CD8-positive, alpha-beta memory T cell (primary cell): ENCODE measurements at places on chromosomes 2 and 18.

GRCh38 chr2:26018184-26019055 is 15.5 kb upstream of the RAB10 start:
- no peak for DNase-seq

- DNase-seq: no peak
Measured at GRCh38 chr2:121293450-121294325, 8.7 kb upstream of the TFCP2L1 start.

- no peak for DNase-seq
Measured at GRCh38 chr2:45072064-45072861, 63.0 kb upstream of the SIX2 start.

DNA sequence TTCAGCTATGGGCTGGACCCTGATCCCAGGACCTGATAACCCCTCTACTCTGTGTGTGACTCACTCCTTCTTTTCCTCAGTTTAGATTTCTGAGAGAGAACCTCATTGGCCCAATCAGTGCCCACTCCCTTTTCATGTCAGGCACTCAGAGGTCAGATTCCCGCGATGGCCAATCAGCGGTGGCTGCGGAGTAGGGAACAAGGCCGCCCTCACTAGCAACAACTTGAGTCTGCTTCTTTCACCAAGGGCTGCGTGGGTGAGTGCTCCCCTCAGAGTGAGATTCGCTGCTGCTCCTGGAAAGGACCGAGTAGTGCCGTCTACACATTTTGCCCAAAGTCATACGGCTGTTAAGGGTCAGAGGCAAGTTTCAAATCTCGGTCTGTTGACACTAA is 34.7 kb downstream of the NPPC start:
- DNase-seq: no peak

- peak; percentile 70 for DNase-seq
Measured at GRCh38 chr2:195659114-195659513, 2.1 kb downstream of the SLC39A10 start.

DNA sequence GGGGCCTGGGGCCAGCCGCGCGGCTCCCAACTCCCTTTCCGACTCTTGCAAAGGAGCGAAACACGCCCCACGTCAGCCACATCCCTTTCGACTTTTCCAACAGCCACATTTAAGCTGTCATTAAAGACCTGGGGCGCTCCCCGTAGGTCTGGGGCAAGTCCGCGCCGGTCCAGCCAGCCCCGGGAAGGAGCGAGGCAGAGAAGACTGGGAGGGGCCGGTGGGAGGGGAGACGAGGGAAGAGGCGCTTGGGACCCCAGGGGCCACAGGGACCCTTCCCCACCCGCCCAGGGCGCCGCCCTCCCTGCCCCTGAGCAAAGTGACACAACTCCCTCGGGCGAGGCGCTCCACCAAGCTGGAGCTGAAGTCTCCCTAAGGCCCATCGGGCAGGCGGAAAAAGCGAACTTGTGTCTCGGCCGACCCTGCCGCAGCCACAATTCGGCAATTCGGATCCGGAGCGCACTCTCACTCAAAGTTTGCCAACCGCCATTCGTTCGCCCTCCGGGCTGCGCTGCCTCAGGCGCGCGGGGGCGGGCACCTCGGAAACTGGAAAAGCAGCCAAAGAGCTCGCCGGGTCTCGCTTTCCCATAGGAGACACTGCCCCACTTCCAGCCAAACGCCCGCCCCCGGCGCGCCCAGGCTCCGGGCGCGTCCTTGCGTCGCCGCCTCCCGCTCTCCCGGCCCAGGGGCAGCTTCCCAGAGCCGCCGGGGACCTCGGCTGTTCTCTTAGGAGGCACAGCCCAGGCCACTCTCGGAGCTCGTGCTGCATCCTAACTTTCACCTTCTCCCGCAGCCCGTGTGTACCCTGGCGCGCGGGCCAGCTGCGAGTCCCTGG is 1.1 kb upstream of the KCTD1 start:
- DNase-seq: no peak

DNA sequence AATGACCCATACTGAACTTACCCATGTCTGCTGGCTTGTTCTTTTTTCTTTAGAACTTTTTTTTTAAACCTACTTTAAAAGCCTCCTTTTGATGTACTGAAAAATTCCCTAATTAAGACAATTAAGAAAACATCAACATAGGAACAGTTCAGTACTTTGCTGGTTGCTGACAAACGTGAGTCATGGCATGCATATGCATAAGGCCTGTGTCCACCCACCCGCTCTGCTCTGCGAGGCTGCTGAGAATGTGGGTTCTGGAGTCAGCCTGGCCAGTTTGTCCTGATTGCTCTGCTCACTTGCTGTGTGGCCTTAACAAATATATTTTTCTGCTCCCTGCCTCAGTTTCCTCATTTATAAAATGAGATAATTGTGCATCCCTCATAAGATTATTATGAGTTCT is 27.3 kb downstream of the LAMA3 start:
- no peak for DNase-seq

- DNase-seq: no peak
Measured at GRCh38 chr2:135821190-135821589, 15.8 kb downstream of the LCT start.

DNA sequence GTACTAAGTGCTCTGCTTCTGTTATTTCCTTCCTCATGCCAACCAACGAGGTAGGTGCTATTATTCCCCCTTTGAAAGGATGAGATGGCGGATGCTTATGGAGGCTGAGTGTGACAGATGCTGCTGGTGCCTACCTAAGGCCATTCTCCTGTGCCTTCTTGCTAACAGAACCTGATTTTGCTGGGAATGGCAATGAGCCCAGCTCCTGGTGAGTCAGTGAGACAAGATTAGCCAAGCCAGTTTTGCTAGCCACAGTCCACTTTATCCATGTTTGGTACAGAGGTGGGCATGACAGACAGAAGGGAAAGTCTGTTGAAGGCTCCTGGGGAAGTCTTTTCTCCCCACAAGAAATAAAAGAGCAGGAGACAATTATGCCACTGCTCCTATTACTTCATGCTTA is 43.7 kb upstream of the TMEM163 start:
- DNase-seq: no peak

GRCh38 chr2:7225848-7226247 is 308.6 kb downstream of the RNF144A start:
- DNase-seq: no peak

DNA sequence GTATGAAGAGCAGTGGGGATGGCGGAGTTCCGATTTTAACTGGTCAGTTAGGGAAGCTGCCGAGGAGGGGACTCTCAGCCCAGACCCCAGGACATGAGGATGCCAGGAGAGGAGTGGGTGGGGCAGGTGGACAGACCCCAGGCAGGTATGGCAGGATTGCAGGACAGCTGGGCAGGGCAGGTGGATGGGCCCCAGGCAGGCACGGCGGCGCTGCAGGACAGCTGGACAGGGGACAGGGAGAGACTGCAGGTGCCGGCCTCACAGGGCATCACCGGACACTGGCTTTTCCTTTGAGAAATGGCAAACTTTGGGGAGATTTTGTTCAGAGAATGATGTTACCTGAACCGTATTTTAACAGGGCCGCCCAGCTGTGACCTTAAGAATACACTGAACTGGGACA is 127.7 kb downstream of the SNTG2 start:
- DNase-seq: no peak

GRCh38 chr2:238506371-238507068 is 79.8 kb downstream of the ASB1 start:
- DNase-seq: no peak
